Uterus (tissue), 4 donors: ENCODE measurements at places on chromosomes 12 and 14.

DNA sequence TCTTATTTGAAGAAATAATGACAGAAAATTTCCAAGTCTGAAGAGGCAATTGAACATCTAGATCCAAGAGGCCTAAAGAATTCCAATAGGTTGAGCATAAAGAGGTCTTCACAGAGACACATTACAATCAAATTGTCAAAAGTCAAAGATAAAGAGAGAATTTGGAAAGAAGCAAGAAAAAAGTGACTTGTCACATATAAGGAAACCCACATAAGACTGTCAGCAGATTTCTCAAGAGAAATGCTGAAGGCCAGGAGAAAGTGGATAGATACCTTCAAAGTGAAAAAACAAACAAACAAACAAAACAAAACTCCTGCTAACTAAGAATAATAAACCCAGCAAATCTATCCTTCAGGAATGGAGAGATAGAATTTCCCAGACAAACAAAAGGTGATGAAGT is 118.1 kb upstream of the LGR5 start:
- DNase-seq, result no peak

DNA sequence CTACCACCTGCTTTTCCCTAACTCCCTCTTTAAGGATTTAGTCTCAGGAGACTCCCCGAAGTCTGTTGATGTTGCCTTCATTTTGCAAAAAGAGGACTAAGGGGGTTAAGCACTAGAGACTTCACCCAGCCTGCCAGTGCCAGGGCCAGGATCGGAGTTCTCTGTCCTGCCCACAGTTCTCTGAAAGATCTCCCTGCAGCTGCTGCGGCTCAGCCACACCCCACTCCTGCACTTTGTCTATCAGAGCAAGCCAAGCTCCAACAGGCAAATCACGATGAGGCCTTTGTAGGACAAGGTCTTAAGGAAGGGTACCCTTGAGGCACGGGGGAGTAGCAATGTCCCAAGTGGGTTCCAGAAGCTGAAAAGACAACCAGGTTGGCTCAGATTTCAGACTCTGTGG is 148.8 kb upstream of the EGLN3 start:
- DNase-seq, result no peak

DNA sequence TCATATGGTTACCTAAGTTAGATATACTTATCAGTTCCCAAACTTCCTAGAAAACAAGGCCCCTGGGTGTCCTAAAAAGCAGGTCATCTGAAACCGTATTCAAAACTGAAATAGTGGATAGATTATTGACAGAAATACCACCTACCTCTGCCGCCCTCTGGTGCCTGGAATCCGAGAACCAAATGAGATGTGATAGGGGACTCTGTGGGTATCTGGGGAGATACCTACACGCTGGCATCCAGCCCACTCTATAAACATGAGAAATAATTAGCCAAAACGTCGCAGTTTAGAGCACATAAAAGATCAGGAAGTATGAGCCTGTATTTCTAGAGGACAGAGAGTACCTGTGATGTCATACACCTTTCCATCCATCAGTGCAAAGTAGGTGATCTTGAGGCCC is 4.4 kb downstream of the ORMDL2 start:
- no peak for DNase-seq

- no peak for DNase-seq
These were observed 60.5 kb upstream of the KIF21A start for GRCh38 chr12:39503439-39503838.

- DNase-seq, result no peak
These were observed 1.1 kb upstream of the AQP5 start for GRCh38 chr12:49960474-49961110.

DNA sequence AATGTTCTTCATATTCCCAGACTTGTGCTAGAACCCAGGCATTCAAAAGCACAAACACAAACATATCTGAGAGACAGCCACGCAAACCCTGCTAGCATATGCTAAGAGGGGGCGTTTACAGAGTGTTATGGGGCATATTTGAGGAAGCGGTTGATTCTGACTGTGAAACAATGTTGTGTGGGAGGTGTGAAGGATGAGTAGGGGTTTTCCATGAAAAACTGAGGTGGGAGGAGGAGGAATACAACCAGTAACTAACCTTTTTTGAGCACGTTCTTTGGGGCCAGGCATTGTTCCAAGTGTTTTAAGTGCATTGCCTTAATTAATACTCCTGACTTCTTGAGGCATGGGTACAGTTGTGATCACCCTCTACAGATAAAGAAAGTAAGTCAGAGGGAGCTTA is 499.5 kb downstream of the AACS start:
- DNase-seq, result no peak

GRCh38 chr12:32273063-32273522 is 126.3 kb upstream of the FGD4 start:
- DNase-seq, result no peak

DNA sequence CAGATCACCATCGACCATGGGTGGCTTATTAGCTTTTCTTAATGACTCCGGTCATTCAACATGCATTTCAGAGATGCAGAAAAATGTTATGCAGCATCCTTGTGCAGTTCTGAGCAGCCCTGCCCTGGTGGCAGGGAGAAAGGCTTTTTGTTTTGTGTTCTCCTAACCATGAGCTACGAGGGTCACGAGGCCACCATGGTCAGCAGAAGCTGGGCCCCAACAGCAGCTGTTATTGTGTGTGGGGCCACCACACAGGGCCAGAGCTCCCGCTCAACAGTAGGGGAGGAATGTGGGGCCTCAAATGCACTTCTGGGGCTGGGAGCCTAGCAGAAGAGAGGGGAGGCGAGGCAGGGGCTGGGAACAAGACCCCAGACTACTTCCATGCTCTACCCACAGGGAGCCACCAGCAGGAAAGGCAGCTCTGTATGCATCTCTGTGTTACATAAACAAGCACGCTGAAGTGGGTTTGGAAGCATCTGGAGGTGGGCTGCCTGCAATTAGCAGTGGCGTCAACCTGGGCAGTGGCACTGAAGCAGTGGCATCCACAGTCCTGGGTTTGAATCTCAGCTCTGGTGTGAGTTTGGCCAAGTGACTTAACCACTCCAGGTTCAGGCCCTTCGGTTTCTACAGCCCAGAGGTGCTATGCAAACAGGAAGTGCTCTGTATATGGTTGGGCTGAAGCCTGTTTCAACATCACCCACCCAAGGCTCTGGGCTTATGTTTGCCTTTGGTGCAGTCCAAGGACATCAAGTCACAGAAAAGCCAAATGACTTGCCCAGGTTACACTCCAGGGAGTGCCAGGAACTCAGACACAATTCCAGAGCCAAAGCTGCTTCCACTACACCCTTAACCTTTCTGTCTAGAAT is 16.3 kb downstream of the GLTP start:
- DNase-seq, result no peak

DNA sequence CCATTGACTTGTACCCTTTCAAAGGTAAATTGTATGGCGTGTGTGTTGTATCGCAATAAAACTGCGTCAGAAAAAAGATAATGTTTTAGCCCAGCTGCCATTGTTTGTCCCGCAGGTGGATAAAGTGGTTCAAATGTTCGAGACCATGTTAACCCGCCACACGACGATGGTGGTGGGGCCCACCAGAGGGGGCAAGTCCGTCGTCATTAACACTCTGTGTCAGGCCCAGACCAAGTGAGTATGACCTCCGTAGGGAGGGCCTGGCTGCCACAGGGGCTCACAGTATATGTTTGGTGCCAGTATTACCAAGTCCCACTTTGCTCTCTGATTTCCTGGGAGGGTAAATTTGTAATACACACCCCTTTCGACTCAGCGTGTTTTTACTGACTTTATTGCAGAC is 96.9 kb downstream of the DNAH10 start:
- no peak for DNase-seq

DNA sequence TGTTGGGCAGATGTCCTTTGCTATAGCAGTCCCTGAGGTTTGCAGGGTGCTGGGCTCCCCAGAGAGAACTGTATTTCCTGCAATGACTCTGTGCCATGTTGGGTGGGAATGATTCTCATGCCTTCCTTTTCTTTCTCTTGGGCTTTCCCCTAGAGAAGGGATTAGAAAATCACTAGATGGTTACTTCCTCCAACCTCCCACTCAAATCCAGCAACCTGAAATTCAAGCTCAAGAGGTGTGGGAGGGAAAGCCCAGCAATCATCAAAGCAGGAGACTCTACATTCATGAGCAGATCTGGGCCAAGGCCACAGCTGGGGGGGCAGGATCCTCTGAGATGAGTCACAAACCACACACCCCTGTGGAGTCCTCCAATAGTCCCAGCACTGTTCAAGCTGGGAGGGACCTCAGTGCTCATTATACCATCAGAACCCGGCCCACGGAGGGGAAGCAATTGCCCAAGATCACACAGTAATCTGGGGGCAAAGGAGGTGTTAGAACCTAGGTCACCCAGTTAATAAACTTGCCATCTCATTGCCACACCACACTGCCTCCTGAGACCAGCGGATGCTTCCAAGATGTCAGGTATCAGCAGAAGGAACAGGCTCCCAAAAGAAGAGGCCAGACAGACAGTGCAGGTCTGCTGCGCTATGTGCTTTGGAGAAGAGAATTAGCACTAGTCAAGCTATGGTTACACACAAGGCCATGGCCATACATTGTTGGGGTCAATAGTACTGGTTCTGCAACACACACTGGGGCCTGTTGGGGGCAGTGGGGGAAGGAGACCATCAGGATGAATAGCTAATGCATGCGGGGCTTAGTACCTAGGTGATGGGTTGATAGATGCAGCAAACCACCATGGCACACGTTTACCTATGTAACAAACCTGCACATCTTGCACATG is 65.7 kb downstream of the TTC9 start:
- DNase-seq, result no peak

GRCh38 chr12:46983393-46983793 is 96.0 kb upstream of the PCED1B start:
- no peak for DNase-seq

- DNase-seq, result no peak
These were observed 574 bp upstream of the CRADD start for GRCh38 chr12:93676408-93677194.
